Activated naive CD8-positive, alpha-beta T cell treated with anti-CD3 and anti-CD28 coated beads for 36 hours (primary cell): ENCODE measurements at places on chromosomes 12 and 14. TPM values are rescaled to one million over a fixed set of nuclear protein-coding genes. Genes with fewer than 3 reads are reported as not detected.

The TAS2R8 gene
- not detected for total RNA-seq

The SDR9C7 gene
- not detected for total RNA-seq

DNA sequence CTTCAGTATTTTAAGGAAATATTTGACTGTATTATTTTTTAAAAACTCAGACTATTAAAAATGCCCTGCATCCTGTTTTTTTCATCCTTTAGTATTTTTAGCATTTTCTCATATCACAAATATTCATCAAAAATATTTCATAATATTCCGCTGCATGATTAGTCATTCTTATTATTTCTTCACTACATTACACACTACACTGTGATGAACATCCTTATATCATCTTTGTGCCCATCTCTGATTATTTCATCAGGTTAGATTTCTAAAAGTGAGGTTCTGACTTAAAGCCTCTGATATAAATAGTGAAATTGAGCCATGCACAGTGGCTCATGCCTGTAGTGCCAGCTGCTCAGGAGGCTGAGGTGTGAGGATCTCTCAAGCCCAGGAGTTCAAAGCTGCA, 8.1 kb downstream of the COCH start:
- no peak for DNase-seq

DNA sequence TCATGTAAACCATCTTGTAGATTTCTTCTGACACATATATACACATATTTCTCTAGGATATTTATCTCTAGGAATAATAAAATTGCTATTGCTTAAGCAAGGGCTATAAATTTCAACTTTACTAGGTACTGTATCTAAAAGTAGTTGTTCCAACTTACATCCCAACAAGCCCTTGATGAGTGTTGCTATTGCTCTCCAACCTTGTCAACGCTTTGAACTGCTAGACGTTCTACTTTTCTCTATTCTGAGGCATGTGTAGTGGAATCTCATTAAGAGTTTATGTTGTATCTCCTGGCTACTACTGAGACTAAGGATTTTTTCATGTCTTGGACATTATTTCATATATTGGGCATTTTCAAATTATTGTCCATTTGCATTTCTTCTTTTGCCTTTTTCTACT, 321.5 kb upstream of the SOX5 start:
- DNase-seq: no peak

DNA sequence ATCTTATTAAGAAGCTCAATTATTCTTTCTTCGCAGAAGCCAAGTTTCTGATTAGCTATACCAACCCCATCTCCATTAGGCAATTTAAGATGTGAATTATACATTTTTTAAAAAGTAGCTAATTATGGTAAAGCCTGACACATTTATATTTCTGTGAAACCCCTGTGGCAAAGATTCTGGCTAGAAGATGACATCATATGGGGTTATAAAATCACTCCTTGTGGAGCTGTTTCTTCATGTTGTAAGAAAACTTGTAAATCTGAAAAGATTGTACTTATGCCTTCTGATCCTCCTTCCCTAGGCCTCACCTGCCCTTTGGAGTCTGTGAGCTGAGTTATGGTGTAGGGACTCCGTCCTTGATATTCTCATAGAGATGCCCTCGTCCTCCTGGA, 78.1 kb downstream of the CHST11 start:
- DNase-seq: no peak

DNA sequence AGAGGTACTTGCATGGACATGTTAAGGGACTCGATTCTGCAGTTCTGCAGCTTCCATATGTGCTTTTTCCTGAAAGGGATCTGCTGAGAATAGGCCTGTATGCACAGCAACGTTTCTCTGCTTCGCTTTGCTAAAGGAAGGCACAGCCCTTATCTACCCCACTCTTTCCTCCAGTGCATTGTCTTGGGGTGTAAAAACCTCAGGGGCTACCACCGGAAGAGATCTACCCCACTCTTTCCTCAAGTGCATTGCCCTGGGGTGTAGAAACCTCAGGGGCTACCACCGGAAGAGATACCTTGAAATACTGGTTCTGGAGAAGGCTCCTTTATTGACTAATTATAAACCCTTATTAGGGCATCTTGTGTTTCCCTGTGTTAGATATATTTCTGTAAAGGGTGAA, 52.9 kb downstream of the SEL1L start:
- DNase-seq: no peak

DNA sequence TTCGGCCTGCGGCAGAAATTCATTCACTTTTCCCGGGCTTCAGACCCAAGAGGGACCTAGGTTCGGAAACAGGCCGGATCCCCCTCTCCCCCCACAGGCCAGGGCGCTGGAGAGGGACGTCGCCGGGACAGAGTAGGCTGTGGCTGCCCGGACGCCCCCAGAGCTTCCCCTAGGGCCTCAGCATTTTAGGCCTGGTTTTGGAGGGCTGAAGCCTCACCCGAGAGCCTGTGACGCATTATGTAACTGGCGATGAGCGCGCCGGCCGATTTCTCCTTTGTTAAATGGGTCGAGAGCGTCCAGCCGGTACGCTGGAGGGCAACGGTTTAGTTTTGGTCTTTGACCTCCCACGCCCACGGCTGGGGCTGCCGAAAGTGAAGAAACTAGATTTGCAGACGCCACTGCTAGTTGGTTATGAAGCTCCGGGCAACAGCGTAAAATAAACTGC, 657 bp downstream of the PEBP1 start:
- DNase-seq: peak; percentile 44
